ENCODE measurements at places on chromosomes 16 and 17.

GRCh38 chr17:81039854-81040758 is 5.2 kb downstream of the BAIAP2 start:
- peak; percentile 76 for DNase-seq

DNA sequence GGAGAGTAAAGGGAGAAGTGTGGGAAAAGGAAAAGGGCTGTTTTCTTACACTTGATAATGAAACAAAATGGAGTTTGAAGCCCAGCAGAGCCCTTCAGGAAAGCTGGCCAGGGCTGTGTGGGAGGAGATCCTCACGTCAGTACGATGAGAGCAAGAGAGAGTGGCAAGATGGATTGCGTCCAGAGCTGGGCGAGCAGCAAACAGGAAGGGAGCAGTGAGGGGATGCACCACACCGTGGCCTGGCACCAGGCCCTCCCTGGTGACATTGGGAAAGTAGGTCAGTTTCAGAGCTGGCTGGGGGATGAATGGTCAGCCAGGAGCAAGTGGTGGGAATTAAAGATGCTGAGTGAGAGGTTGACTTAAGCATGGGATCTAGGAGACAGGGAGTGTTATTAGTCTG is 273.6 kb downstream of the GRIN2A start:
- no peak for DNase-seq

GRCh38 chr16:1963806-1964505 is 670 bp downstream of the RPS2 start:
- DNase-seq: no peak

DNA sequence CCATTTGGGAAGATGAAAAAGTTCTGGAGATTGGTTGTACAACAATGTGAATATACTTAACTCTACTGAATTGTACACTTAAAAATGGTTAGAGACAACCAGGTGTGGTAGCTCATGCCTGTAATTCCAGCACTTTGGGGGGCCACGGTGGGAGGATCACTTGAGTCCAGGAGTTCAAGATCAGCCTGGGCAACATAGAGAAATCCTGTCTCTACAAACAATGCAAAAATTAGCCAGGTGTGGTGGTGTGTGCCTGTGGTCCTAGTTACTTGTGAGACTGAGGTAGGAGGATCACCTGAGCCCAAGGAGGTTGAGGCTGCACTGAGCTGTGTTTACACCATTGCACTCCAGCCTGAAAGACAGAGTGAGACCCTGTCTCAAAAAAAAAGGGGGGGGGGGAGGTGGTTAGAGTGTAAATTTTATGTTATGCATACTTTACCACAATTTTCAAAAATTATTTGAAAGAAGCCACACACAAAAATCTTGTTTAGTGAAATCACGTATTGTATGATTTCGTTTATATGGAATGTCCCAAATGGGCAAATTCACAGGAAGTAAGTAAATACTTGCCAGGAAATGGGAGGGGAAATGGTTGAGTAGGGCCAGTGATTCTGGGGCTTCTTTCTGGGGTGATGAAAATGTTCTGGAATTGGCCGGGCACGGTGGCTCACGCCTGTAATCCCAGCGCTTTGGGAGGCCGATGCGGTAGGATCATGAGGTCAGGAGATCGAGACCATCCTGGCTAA is 37.1 kb upstream of the AMZ2 start:
- no peak for DNase-seq

DNA sequence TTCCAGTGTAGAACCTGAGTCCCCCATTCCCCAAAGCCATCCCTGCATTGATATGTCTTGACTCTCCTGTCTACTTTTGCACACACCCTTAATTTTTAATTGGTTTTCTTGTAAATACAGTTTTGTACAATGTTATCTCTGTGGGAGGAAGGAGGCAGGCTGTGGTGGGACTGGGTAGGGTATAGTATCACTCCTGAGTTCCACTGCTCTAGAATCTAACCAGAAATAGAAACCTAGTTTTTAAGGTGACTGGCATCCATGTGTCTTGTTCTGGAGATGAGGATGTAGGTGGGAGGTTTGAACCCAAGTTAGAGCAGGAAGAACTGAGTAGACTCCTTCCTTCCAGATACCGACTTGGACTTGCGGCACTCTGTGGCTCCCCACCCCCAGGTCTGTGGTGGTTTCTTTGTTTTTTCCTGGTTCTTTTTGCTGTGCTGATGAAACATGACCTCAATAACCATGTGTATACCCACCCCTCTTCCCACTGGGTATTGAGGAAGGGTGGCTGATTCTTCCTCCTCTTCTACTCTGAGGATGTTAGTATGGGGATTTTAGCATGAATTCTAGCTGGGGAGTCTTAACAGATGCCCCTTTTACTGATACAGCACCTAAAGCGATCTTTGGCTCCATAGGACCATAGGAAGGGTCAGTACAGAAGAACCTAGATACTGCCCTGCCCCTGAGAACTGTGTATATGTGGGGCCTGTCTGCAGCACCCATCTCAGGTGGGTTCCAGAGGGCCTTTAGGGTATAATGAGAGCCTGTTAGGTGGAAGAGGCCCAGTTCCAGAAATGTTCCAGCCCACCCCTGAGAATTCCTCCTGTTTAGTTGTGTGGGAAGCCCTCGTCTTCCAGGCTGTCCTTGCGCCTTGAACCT is 48.7 kb downstream of the SF3B3 start:
- DNase-seq: no peak

GRCh38 chr16:87334651-87335624 is 17.7 kb upstream of the C16orf95 start:
- DNase-seq: no peak

DNA sequence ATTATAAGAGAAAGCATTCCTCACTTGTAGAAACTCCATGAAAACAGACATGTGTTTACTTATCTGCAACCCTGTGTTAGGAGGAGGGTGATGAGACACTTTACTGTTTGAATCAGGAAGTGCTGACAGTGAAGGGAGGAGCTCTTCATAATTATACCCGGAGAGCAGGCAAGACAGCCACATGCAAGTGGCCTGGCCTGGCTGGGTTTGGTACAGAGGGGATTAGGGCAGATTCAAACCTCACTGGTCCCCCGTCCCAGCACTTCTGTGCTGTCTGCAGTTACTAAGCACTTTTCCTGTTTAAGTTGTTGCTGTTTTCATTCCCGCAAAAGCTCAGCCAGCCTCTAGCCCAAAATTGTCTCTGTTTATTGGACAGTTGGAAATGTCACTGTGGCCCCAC is 78.5 kb downstream of the WWOX start:
- DNase-seq: no peak

- no peak for DNase-seq
These were observed 5.2 kb upstream of the TMEM235 start for GRCh38 chr17:78226055-78226758.

- peak; percentile 33 for DNase-seq
These were observed 12.6 kb downstream of the CACNG1 start for GRCh38 chr17:67056746-67057490.

DNA sequence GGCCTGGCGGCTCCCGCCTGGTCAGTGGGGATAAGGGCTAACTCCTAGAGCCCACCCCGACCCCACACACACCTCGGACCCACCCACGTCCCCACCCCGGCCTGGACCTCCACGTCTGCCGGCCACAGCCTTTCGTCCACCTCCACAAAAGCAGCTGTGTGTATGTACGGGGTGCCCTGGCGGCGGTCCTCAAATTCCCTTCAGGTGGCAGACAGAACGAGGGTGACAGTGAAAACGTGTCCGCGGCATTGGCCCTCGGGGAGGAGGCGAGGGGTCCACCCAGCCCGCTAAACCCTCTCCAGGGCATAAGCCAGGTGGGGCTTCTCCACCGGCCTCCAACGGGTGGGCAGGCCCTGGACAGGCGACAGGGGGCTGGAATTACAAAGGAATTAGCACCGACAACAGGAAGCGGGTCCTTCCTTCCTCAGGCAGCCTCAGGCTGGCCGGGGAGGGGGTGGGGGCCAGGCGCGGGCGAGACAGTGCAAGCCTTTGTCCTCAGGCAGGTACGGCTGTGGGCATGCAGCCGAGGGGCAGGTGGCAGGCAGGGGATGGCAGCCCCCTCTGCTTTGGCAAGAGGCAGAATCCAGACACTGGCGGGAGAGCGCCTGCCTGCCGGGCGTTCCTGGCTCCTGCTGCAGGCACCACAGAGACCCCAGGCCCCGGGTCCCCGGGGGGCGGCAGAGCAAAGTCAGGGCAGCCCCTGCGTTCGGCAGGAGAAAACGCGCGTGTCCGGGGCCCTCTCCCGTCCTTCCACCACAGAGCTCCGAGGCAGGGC is 12.3 kb upstream of the PITPNA start:
- DNase-seq: no peak

DNA sequence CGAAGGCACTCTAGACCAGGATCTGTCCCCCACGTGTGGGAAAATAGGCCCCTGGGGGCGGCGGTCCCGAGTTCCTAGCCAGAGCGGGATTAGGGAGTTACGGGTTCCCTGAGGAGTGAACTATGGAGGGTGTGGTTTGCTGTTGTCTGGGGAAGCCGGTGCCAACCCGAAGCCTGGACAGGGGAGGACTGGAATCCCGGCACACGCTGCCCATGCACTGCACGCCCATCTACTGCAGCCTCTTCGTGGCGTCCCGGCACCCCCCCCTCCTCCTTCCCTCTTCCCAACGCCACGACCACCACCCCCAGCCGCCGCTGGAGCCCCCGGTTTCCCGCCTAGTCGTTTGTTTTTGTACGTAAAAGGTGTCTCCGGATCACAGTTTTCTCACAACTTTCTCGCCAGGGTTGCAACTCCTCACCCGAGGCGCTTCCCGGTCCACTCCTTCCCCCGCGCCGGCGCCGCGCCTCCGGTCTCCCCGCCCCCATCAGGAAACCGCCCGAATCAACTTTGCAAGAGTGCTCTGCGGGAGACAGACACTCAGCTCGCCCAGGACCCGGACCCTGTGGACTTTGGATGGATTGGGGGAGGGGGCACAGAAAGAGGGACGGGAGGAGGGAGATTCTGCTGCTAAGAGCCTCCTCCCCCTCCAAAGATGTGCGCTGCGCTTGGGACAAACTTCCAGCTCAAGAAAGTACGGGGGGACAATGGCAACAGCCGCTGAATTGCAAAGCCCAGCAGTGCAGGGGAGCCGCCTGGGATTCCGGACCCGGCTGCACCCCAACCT is 1.4 kb upstream of the LHX1 start:
- peak; percentile 71 for DNase-seq

Measured in D341Med (cell line).